NCI-H1930 (cell line): ENCODE measurements at places on chromosomes 2 and 18.

- DNase-seq = no peak
Observed at GRCh38 chr18:75563150-75563549, 135.6 kb upstream of the SMIM21 start.

DNA sequence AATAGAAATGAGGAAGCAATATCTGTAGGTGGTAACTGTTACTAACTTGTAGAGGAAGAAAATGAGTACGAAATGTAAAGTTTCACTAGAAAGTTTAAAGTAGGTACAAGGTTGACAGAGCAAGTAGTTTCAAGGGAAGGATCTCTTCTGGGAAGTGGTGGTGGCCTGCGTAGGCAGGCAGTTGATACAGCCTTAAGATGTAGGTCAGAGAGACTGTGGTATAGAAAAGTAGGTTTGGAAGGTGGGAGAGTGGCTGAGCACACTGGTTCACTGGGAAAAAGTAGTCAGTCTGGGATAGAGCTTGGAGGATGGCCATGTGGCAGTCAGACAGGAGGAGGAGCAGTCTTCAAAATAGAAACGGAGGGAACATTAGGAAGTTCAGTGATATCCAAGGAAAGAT, 23.5 kb downstream of the KDM3A start:
- no peak for DNase-seq

GRCh38 chr2:25851740-25852503, 26.4 kb downstream of the ASXL2 start:
- DNase-seq = no peak

- DNase-seq = no peak
Observed at GRCh38 chr2:15460112-15460620, 101.0 kb downstream of the NBAS start.

DNA sequence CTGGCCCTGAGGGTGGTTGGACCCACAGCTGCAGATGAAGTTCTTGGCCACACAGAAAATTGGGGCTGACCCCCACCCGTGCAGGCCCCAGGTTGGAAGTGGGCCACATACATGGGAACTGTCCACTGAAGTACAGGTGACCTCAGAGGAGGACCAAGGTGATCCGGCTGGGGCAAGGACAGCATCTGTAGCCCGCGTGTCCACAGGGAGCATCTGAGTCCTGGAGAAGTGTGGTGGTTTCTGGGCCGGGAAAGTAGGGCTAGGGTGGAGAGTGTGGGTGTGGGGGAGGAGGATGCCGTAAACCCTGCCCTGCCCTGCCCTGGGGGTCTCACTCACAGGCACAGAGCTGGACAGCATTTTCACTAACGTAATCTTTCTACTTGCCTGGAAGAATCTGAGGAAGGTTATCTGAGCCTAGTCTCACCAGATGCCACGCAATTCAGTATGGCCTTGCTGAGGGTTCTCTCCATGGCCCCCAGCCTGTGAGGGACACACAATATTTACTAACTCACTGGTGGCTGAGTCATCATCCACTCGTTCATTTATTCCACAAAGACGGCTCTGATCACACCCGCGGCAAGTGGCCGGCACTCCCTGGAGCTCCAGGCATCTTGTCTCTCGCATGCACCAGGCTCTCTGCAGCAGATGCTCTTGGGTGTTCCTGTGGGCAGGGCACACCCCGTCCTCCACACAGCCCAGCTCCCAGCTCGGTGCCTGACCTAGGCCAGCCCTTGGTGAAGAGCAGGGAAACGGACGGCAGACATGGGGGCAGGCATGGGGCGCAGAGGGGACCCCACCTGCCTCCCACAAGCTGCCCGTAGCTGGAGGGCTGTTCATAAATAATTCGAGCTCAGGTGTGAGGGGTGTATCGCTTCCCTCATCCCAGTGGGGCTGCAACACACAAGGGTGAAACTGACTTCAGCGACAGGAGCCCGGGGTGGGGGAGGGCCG, 51.2 kb downstream of the INHBB start:
- DNase-seq = no peak

DNA sequence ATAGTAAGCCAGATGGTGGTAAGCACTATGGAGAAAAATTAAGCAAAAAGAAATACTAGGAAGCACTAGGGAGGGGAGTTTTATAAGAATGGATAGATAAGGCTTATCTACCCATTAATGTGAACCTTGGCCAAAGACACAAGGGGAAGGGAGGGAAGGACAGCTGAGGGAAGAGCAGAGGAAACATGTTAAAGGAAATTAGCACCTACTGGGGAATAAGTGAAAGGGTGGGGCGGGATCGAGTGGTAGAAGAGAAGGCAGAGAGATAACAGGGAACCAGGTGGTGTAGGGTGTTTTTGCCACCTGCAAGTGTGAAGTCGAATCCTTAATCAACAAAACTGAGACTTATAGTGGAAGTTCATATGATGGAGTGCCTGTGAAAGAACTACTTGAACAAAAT, 1.7 kb downstream of the UNC80 start:
- DNase-seq = no peak

GRCh38 chr2:138428710-138429440, 72.7 kb upstream of the SPOPL start:
- DNase-seq = no peak

DNA sequence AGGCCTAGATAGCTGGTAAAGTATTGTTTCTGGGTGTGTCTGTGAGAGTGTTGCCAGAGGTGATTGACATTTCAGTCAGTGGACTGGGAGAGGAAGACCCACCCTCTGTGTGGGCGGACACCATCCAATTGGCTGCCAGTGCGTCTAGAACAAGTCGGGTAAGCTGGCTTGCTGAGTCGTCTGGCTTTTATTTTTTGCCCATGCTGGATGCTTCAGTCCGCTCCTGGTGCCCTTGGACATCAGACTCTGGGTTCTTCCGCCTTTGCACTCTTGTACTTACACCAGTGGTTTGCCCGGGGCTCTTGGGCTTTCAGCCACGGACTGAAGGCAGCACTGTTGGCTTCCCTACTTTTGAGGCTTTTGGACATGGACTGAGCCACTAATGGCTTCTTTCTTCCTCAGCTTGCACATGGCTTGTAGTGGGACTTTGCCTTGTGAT, 24.3 kb downstream of the DIS3L2 start:
- DNase-seq = no peak

GRCh38 chr18:36128907-36129299, 237 bp downstream of the SLC39A6 start:
- DNase-seq = no peak

DNA sequence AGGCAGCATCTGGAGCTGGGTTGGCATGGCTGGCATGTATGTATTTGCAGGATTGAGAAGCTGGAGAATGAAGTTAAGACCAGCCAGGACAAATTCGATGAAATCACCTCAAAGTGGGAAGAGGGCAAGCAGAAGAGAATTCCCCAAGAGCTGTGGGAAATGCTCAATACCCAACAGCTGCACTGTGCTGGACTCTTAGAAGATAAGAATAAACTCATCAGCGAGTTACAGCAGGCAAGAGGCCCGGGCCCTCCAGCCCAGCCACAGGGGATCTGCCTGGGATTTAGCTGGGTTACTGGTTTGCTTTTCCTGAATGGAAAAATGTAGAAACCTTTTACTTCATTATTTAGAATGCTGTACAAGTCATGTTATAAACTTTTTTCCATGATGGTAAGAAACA, 22.5 kb downstream of the DRC1 start:
- DNase-seq = no peak

GRCh38 chr18:57635003-57635822, 13.6 kb upstream of the NARS1 start:
- no peak for DNase-seq

GRCh38 chr2:206084439-206084869, 1.5 kb downstream of the INO80D start:
- DNase-seq = peak; percentile 46

DNA sequence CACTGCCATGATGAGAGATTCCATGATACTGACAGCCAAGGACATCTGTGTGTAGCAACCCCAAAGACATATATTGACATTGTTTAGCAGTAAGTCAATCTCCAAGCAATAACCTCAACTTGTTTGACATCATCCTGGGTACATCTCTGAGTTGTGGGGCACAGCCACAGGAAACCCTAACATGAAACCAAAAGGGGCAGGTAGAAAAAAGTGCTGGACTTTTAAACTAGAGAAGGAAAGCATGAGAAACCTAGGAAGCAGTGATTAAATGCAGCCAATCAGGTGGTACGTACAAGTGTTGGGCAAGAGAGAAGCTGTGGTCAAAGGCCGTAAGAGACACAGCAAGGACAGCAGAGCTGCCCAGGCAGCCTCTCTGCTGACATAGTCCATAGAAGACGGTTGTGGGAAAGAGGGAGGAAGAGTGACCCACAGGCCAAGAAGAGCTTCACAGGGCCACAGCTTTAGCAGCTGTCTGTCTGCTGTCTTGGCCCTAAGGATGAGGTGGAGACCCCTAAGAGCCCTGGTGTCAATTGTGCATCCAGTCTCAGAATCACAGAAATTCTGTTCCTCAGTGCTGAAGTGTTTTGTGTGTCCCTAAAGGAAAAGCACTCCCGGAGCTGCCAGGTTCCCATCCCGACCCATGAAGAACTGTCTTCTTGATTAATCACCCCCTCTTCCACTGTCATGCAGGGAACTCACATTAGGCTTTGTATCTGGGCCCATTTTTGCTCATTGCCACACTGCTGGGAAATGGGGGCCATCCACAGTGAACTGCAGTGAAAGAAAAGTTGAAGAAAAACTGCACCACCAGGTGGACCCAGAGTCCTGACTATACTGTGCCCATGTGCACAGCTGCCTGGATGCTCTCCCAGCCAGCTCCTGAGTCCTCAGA, 25.4 kb upstream of the CHN1 start:
- peak; percentile 21 for DNase-seq

- DNase-seq = no peak
Observed at GRCh38 chr2:183952741-183953140, 645.6 kb upstream of the ZNF804A start.

DNA sequence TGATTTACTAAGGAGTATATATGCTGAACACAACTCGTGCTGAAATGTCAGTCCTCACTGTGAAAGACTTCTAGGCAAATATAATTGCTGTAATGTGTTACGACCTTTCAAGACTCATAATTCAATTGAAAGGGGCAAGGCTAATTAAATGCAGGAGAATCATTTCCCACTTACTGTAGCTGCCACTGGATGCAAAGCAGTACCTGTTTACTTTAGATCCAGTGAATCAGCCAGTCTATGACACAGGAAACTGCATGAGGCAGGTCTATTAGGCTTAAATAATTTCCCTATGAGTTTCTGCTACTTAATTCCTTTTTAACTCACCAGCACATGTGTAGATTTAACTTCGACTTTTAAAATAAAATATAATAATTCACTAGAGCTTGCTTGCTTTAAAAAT, 125.6 kb downstream of the CTNNA2 start:
- DNase-seq = no peak

GRCh38 chr18:7803956-7804469, 236.9 kb downstream of the PTPRM start:
- no peak for DNase-seq

DNA sequence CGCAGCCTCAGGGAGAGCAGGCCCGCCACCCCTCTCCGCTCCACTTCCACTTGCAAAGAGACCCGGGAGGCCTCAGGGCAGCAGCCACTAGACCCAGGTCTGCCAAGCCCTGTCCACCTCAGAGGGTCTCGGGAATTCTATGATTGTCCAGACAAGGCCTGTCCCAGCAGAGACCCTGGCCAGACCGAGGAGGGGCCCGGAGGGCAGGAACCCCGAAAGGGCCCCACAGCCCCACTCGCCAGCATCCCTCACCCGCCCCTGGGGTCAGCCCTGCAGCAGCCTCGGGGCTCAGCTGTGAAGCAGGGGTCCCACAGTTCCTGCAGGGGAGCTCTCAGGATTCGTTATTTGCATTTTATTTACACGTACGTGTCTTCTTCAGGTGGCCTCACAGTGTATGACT, 269.5 kb downstream of the EIPR1 start:
- no peak for DNase-seq

GRCh38 chr2:237132799-237133198, 47.1 kb downstream of the COPS8 start:
- no peak for DNase-seq

DNA sequence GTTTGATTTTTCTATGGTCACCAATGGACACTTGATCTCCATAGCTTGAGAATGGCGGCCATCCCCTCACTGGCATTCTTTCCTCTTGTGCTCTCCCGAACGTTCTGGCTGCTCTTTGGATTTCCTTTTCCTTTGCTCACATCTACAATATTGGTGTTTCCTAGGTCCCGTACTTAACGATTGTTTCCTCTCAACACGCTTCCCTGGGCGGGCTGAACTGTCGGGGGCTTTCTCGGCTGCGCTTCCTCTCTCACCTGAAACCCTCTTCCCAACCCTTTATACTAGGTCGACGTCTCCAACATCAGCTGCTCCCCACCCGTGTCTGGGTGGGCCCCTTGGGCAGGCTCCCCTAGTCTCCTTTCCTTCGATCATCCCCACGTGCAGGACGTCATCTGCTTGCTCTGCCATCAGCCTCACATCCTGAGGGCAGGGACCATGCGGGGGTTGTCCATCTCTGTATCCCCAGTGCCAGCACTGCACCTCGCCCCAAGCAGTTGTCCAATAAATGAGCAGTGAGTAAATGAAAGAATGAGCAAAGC, 634 bp upstream of the DIS3L2 start:
- peak; percentile 33 for DNase-seq

DNA sequence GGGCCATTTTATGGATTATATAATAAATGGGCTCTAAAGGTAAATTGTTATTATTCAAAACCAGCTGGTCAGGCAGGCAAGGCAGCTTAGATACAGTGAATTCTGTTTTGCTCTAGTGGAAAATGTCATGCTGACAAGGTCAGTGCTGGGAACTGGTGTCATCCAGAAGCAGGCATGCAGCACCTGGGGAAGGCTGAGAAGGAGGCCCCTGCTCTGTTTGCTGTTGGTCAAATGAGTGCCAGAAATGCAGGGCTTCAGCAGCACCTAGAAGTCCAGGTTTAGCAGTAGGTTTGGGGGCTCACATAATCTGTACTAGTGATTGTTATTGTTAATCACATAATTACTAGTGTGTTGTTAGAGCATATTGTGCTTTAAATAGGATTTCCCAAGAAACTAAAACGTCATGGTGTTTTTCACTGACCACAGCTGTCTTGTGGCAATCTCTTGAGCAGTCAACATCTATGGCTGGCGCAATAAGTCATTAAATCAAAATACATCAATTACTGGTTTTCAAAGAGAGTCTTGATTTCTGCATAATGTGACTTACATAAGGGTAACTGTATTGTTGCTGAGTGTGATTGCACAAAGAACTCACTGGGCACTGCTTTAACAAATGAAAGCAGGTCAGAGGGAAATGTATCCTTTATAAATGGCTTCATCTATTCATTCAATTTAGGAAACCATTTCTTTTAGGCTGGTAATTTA, 99.1 kb downstream of the MYO3B start:
- peak; percentile 93 for DNase-seq

GRCh38 chr2:107806901-107807300, 19.8 kb upstream of the RGPD4 start:
- no peak for DNase-seq

DNA sequence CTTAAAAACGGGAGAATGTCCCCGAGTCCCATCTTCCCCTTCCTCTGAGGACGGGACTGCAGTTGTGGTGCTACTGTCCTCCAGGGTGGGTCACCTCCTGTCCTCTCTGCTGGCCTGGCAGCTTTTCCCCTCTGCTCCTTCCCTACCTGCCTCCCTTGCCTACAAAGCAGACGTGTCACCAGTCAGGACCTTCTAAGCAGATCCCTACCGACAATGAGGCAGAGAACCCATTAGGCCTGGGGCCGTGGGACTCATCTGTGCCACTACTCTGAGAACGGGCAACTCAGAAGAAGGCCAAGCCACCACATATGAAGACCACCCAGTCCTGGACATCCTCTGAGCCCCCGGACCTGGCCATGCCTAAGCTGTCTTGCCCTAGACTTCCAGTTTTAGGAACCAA, 103.0 kb upstream of the TEX51 start:
- no peak for DNase-seq

GRCh38 chr2:30398084-30398873, 48.8 kb upstream of the LCLAT1 start:
- DNase-seq = no peak
